T follicular helper cell (primary cell): ENCODE measurements at places on chromosomes 12 and 14.

GRCh38 chr12:81146228-81147225, 68.6 kb downstream of the ACSS3 start:
- no peak for DNase-seq

DNA sequence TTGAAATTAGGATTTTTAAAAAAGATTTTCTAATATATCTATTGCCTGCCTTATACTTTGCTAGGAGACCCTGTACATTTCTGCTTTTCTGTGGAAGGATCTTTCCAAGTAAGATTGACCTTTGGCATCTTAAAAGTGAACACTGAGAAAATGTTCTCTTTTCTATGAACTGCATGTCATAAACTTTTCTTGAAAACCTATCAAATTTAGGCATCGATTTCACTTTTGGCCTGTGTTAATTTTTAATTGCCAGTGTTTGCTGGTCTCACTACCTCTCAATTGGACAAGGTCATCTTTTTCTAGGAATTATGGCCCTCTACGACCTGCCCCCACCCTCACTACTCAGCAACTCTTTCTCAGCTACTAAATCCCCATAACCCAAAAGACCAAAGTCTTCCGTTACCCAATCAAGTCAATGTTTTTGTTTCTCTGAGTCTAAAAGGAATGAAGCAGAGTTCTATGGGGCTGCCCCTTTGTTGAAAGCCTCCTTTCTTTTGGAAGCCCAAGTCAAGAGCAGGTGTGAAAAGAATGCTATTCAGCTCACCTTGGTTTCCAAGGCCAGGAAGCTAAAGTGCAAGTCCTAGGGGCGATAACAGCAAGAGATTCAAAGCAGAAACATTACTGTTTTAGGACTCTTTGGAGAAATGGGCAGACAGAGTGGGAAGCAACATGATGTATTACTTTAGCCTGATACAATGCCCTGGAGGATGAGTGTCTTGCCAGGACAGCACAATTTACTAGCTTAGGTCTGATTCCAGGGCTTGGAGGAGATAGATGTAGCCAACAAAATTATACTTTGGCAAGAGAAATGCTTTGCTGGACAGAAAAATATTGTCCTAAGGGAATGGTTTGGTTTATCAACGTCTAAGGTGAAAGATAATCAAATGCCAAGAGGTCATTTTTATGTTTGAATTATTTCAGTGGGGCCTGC, 55.0 kb downstream of the IGF1 start:
- no peak for DNase-seq

DNA sequence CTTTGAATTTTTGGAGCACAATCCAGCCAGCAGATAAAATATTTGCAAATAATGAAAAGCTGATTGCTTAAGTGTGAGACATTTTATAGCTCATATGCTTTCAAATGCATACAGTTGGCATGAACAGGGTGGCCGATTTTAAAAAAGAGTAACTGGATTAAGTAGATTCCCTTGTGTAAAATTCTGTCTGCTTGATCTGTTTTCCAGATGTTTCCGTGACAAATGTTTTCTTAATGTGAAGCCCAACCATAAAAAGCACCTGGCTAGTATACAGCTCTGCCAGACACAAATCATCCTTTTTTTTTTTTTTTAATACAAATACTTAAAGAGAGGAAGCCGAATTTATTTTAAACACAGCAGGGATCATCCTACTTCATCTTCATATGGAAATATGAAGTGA, 440.7 kb downstream of the CCER1 start:
- no peak for DNase-seq

DNA sequence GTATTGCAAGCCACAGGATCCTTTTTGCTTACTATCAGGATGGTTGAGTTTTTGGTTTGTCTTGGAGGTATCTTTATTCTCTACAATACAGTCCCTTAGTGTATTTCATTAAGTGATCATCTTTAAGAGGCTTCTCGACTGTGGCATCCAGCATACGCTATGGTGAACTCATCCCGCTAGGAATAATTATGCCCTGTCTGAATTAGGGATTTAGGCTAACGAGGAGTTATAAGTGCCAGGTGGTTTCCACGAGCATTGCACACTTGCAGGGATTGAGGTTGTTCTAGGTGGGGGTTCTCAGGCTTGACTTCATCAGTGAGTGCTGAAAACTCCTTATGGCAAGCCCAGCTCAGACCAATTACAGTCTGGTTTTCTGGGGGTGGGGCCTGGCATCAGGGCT, 37.2 kb upstream of the RBM19 start:
- DNase-seq, result no peak

GRCh38 chr14:73616831-73617230, 4.5 kb downstream of the ACOT6 start:
- no peak for DNase-seq

- DNase-seq, result no peak
These were observed 23.6 kb downstream of the BDKRB1 start for GRCh38 chr14:96279564-96279963.

DNA sequence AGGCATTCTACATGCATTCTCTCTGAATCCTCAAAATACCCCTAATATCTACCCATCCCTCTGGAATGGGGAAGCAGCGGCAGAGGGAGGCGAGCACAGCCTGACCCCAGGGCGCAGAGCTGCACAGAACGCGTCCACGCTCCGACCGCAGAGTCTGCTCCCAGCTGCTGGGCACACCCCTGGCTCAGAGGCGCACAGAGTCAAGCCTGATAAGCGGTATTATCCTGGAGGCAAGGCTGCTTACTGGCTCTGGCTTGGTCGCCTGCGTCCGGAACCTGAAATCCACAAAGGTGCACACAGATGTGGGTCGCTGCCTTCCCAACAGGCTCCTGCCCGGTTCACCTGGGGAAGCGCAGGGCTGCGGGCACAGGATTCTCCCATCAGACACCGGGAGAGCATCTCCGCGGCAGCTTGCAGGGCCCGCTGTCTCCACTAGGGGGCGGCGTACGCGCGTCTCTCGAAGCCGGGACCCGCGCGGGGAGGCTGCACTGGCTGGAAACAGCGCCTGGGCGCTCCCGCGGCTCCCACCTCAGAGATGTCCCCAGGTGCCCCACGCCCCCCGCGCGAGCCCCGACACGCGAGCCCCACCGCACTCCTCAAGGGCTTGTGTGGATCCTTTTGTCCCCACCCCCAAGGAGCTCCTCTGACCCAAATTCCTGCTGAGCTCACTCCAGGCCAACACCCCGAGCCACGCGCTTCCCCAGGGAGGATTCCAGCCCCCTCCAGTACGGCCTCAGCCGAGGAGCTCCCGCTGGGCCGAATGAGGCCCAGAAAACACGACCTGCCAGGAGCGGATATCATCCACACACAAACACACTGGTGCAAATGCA, 120.1 kb upstream of the FZD10 start:
- DNase-seq, result no peak

- DNase-seq, result no peak
These were observed 55.8 kb upstream of the METAP2 start for GRCh38 chr12:95418142-95418541.

- no peak for DNase-seq
These were observed 73.4 kb upstream of the AVPR1A start for GRCh38 chr12:63224396-63224795.

GRCh38 chr14:79809849-79810612, 401.3 kb downstream of the DIO2 start:
- no peak for DNase-seq

DNA sequence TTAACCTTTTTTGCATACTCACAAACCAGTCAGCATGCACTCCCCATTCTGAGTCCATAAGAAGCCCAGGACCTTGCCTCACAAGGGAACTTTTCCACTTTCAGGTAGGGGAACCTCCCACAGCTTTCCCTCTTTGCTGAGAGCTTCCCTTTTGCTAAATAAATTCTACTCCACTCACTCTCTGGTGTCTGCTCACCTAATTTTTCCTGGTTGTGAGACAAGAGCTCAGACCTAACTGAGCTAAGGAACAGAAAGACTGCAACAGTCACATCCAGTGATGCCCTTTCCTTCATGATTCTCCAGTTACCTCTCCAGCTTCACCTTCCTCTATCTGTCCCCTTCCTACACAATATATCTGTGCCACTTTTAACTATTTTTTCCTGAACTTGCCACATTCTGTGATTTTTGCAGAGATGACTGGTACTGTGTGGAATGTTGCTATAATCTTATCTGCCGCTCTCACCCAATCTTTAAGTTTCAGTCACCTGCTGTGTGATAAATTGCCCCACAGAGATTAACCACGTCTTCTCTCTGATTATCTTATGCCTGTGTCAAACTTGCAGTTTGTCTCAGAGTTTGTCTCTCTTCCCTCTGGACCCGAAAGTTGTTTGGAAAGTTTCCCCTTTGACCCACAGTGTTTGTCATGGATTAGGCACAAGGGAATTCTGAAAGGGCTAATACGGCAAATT, 737.1 kb upstream of the FLRT2 start:
- DNase-seq, result no peak

GRCh38 chr12:27703720-27704452, 6.7 kb upstream of the MRPS35 start:
- DNase-seq, result peak; percentile 60
